ENCODE measurements at places on chromosomes 1 and 21. TPM values are rescaled to one million over a fixed set of nuclear protein-coding genes. Genes with fewer than 3 reads are reported as not detected.

The GJB5 gene
- polyA plus RNA-seq, result not detected

The MRPL20 gene
- polyA plus RNA-seq, result 491 TPM

The HMGN1 gene
- 577 TPM for polyA plus RNA-seq

The KRTAP24-1 gene
- not detected for polyA plus RNA-seq

The BCL10 gene
- 8.0 TPM for polyA plus RNA-seq

The EXTL1 gene
- 0.09 TPM for polyA plus RNA-seq

The ZBTB8A gene
- 0.09 TPM for polyA plus RNA-seq

The SPEN gene
- polyA plus RNA-seq, result 31.9 TPM

The HSPB7 gene
- not detected for polyA plus RNA-seq

The SPRR2B gene
- polyA plus RNA-seq, result not detected

The NENF gene
- 95.7 TPM for polyA plus RNA-seq

The CFAP74 gene
- 0.04 TPM for polyA plus RNA-seq

The FAM163A gene
- polyA plus RNA-seq, result not detected

The PLPPR5 gene
- polyA plus RNA-seq, result not detected

The RNU1-1 gene
- polyA plus RNA-seq, result not detected

The LRIF1 gene
- 45.7 TPM for polyA plus RNA-seq

The SPRR2E gene
- polyA plus RNA-seq, result not detected

The HRNR gene
- not detected for polyA plus RNA-seq

The DNAH14 gene
- polyA plus RNA-seq, result 129 TPM

The DMAP1 gene
- 54.0 TPM for polyA plus RNA-seq

The ARTN gene
- polyA plus RNA-seq, result not detected

The KIF21B gene
- 7.5 TPM for polyA plus RNA-seq

The RAB13 gene
- polyA plus RNA-seq, result 80.2 TPM

The C4BPA gene
- not detected for polyA plus RNA-seq

The BTF3L4 gene
- polyA plus RNA-seq, result 88.8 TPM

The ZMYM4 gene
- 45.0 TPM for polyA plus RNA-seq

The DCST1 gene
- polyA plus RNA-seq, result not detected

The MX2 gene
- polyA plus RNA-seq, result 0.59 TPM

The SPOCD1 gene
- polyA plus RNA-seq, result 0.46 TPM

The NEXN gene
- polyA plus RNA-seq, result 0.86 TPM

The TAF13 gene
- polyA plus RNA-seq, result 38.7 TPM

The CBR3 gene
- not detected for polyA plus RNA-seq

The CHI3L1 gene
- polyA plus RNA-seq, result not detected

The COL8A2 gene
- not detected for polyA plus RNA-seq

The TRNP1 gene
- polyA plus RNA-seq, result 0.97 TPM

The REN gene
- 2.0 TPM for polyA plus RNA-seq

The RIMKLA gene
- not detected for polyA plus RNA-seq

The FCER1G gene
- 0.47 TPM for polyA plus RNA-seq

The PLA2G2F gene
- polyA plus RNA-seq, result not detected

The GPX7 gene
- not detected for polyA plus RNA-seq

The HPCAL4 gene
- not detected for polyA plus RNA-seq

The FAM177B gene
- not detected for polyA plus RNA-seq

The B3GALNT2 gene
- 16.0 TPM for polyA plus RNA-seq

The OR2W3 gene
- 3.7 TPM for polyA plus RNA-seq

The TBX19 gene
- 2.8 TPM for polyA plus RNA-seq

The SELENBP1 gene
- 47.1 TPM for polyA plus RNA-seq
